COLO829 (cell line): ENCODE measurements at places on chromosomes 7 and 10.

GRCh38 chr7:108875139-108875538, 305.5 kb downstream of the DNAJB9 start:
- no peak for DNase-seq

- DNase-seq, result no peak
Measured at GRCh38 chr7:145152589-145152988, 316.7 kb upstream of the TPK1 start.

DNA sequence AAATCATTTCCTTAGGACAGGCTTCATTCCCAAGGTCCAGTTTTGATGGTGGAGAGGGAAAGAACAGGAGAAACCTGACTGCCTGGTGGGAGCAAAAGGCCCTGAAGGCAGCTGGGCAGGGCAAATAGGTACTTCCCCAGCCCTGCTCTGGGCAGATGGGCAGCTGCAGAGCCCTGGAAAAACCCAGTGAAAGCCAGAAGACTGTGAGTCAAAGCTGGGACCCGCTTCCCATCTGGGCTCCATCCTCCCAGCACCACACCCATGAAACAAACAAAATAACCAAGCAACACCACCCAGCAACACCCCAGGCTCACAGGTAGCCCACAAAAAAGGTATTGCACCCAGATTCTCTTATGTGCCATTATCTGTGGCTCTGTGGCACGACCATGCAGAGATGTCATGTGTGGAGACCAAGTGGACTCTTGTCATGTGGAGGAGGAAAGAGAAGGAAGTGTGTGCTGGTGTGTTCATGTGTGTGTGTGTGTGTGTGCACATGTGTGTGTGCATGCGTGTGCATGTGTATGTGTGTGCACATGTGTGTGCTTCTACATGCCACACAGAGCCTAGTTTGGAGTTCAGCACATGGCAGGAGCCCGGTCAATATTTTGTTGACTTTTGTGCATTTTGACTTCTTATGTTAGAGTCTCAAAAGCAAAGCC, 9.8 kb downstream of the CLRN3 start:
- no peak for DNase-seq

- DNase-seq, result no peak
Measured at GRCh38 chr10:64156166-64156565, 635.0 kb downstream of the REEP3 start.

DNA sequence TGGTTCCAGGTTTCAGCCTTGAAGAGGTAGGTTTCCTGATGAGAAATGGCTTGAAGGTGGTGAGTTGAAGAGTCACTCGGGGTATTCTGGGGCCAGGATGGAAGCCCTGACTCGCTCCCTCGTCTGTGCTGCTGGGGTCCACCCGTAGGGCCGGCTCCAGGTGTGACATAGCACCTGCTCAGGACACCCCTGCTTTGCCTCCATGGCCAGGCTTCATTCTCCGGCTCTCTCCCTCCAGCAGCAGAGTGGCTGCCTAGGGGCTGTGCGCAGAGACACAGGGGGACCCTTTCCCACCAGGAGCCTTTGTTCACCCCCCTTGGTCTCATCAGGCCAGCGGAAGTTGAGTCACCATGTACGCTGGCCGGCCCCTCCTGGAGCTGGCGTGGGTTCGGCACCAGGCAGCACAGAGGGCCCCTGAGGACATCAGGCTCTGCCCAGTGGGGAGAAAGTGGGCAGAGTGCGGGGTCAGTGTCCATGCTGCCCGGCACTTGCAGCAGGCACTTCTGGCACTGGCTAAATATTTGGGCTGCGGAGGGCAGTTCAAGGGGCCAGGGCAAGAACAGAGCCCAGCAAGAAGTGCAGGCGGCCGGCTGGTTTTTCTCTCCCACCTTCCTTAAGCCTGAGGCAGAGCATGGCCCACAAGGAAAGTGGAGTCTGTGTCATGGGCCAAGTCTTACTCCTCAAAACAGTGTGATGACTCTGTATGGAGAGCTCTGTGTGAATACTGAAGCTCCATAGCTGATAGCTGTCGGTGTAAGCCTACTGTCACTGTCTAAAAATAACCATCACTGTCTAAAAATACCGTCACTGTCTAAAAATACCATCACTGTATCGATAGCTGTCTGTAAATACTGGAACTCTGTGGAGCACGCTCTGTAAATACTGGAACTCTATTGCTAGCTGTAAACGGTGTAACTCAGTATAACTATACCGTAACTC, 3.7 kb upstream of the PRKAR1B start:
- no peak for DNase-seq

- DNase-seq, result no peak
Measured at GRCh38 chr7:22632674-22633073, 94.3 kb upstream of the IL6 start.

DNA sequence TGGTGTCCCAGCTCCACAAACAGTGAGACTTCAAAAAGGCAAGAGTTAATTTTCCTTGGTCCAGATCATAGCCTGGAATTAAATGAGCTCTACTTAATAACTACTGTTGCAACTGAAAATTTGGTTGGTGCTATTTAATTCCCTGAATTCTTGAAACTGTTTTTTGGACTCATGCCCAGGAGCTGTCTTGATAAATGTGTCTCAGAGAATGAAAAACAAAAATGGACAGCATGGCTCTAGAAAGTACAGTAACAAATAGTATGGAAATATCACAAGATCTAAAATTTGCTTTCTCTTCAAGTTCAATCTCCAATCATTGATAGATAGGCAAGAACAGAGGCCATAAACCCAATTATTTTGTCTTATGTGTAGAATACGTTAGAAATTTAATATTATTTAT, 42.5 kb downstream of the CCDC71L start:
- DNase-seq, result no peak
